ENCODE measurements at places on chromosomes 3 and 15.

DNA sequence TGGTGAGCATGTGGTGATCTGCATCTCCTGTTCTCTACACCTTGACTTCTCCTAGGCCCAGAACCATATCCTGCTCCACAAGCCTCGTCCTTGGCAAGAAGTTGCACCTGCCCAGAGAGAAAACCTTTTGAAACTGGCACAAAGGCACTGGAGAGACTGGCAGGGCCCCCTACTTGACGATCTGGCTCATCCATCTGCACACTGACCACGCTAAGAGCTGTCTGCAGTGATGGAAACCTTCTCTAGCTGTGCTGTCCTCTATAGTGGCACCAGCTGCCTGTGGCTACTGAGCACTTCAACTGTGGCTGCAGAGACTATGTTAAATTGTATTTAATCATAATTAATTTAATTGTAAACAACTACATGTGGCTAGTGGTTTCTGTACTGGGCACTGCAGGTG lies 26.2 kb upstream of the SRP14 start:
- DNase-seq = no peak

DNA sequence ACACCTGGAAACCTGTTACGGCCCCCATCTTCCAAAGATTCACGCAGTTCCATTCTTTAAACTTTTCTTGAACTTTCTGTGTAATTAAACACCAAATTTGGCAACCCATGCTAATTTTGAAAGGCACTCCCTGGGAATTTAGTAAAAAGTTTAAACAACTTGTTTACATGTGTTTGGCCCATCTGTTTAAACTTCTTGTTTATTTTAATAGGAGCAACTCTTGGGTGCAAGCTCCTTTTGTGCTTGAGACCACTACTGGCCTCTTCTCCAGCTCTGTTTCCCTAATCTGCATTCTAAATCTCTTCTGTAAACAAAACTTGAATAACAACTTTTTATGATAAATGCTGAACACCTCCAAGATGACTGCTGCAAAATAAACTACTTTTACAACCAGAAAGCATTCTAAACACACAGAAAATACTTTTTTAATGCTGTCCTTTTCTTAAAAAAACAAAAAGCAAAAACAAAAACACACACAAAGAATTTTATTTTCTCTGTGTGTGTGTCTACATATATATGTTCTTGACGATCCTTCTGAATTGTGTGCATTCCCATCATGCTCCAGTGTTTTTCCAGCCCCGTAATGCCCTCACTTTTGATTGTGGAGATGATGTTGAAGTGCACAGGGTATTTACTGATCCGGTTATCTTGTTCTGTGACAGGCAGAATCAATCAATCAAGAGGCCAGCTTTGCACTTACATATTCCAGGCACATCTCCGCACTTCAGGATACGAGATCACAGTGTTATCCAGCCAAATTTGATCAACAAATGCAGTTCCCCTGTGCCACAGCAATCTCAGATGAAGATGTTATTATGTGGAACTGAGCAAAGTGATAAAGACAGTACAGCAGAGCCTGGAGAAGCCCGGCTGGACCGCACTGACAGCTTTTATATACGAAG lies 416.9 kb downstream of the FOXP1 start:
- no peak for DNase-seq

DNA sequence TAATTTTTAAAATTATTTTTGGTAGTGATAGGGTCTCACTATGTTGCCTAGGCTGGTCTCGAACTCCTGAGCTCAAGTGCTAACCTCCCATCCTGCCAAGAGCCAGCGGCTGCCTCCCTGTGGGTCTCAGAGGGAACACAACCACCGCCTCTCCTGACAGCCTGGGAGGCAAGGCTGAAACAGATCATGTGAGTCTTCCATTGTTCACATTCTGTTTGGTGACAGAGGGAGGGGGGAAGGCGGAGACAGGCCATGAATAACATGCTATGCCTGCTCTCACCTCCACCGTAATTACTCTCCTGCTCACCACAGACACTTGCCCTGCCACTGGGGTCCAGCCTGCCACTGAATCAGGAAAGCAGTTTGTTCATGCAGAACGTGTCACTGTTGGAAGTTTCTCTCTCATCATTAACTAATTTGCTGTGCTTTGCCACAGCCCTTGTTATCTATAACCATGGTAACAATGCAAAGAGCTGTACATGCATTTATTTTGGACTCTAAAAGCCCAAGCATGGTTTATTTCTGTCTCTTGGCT lies 78.4 kb upstream of the RASGRF1 start:
- DNase-seq = peak; percentile 95

DNA sequence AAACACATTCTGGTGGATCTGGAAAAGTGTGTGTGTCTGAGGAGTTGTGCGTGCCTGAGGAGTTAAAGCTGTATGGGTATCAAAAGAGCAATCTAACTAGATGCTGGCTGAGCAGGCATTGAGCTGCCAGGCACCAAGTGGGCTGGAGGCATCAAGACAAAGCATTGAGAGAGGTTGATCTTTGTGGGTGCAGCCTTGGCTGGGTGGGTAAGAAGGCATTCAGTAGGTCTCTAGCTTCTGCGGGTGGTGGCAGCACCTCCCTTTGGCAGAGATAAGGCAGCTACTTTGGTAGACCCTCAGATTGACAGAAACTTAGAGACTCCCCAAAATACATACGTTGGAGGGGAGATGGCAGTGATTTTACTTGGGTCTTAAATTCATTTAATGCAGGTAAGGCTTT lies 15.8 kb upstream of the TMEM212 start:
- DNase-seq = no peak

- no peak for DNase-seq
Measured at GRCh38 chr3:180624714-180625113, 22.8 kb downstream of the TTC14 start.

- no peak for DNase-seq
Measured at GRCh38 chr3:23576379-23576959, 229.3 kb upstream of the UBE2E1 start.

GRCh38 chr3:84442533-84442932 lies 516.3 kb upstream of the CADM2 start:
- no peak for DNase-seq

DNA sequence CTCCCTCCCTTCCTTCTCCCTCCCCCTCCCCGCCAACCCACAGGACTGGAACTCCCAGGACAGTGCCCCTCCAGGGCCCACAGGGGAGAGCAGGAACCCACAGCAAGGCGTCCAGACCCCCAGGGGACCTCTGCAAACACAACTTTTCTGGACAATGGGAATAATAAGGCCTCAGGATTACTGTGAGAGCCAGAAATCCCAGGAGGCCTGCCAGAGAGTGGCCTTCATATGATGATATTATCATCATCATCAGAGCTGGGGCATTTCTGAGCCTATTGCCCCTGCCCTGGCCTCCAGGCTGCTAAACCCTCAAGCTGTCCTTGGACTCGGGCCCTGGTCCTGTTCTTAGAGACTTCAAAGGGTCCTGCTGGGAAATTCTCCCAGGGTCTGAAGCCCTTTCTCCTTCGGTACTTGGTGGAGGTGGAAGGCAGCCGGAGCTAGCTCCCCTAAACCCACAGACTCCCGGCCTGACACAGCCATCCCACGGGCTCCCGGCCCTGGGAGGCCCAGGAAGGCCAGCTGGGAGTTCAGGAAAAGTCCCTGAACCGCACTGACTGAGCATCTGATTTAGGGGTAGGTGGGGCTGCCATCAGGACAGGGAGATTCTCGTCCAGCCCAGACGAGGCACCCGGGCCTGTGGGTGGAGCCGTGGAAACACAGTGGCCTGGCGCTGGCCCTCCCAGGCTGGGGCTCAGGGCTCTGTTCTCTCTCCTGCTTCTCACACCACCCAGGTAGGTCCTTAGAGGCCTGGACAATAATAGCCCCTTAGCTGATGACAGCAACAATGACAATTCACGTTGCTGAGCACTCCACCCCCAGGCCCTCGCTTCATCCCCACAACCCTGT lies 4.9 kb downstream of the CALML4 start:
- DNase-seq = peak; percentile 35

GRCh38 chr3:57876632-57877031 lies 120.5 kb downstream of the SLMAP start:
- DNase-seq = no peak

DNA sequence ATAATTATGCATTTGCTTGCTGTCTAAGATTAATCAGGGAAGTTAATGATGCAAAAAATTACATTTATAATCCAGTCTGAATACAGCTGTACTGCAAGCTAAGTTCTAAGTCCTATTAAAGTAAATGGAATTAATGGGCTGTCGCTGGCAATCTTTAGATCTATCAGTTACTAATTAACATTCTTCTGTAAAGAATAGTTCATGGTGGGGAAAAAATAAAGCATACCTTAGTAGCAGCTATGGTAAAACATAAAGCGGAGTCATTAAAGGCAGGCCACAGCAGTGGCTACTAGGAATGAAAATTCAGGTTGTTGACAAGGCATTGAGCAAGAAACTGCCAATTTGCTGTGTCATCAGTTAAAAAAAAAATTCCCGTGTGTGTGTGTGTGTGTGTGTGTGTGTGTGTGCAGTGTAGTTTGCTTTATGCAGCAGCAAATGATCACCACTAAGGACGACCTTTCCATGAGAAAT lies 129.8 kb downstream of the ZNF385D start:
- DNase-seq = peak; percentile 39

DNA sequence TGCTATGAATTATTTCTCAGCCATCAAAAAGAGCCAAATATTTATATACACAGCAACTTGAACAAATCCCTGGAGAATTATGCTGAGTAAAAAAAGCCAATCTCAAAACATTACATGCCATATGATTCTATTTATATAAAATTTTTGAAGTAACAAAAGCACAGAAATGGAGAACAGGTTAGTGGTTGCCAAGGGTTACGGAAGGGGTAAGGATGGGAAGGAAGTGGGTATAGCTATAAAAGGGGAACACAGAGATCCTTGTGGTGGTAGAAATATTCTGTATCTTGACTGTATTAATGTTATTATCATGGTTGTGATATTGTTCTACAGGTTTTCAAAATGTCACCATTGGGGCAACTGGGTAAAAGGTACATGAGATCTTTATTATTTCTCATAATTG lies 62.3 kb upstream of the ASB14 start:
- no peak for DNase-seq

- DNase-seq = no peak
Measured at GRCh38 chr15:61921093-61921492, 139.2 kb downstream of the VPS13C start.

DNA sequence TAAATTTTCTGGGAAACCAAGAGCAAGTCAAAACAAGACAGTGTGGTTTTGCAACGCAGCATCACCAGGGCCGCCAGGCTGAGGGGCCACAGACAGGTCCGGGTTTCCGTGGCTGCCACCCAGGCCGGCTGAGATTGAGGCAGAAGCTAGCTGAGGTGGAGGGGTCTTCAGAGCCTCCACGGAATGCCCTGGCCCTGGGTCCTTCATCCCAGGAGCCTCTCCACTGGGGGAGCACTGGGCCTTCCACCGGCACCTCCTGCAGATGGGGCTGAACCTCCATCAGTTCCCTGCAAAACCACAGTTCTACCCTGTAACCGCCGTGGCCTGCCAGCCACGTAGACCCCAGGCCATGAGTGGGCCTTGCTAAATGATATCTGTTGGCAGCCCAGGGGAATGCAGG lies 152.7 kb downstream of the CHSY1 start:
- DNase-seq = no peak

GRCh38 chr3:36867810-36868209 lies 77.0 kb downstream of the TRANK1 start:
- peak; percentile 45 for DNase-seq

DNA sequence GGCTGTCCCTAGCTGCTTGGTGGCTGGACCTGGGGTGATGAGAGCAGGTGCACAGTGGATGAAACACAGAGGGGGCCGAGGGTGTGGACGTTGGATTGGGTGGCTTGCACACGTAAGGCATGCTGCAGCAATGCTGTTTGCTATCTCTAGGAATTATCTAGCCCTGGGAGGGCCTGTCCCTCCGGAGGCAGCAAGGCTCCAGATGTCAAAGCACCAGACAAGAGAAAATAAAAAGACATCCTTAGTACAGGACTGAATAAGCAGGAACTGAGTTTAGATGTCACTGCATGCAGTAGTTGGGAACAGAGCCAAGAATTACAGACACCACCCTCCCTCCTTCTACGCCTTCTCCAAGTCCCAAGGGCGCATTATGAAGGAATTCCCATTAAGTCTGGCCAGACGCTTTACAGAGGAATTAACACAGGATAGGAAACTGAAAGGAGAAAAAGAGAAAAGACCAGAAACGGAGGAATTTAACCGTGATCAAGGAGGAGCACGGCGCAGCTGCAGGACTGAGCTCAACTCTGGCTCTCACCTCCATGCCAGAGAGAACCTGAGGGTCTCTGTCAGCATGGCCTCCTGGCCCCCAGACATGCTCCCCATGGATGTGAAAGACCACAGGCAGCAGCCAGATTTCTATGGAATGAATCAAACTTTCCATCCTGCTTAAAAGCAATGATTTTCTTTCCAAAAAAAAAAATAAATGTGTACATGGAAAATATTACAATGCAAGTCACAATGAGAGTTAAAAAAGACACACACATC lies 13.8 kb downstream of the ATP10A start:
- DNase-seq = no peak

GRCh38 chr3:128402319-128402718 lies 64.4 kb downstream of the DNAJB8 start:
- DNase-seq = no peak

GRCh38 chr15:81400640-81401236 lies 26.7 kb upstream of the TMC3 start:
- DNase-seq = peak; percentile 72

DNA sequence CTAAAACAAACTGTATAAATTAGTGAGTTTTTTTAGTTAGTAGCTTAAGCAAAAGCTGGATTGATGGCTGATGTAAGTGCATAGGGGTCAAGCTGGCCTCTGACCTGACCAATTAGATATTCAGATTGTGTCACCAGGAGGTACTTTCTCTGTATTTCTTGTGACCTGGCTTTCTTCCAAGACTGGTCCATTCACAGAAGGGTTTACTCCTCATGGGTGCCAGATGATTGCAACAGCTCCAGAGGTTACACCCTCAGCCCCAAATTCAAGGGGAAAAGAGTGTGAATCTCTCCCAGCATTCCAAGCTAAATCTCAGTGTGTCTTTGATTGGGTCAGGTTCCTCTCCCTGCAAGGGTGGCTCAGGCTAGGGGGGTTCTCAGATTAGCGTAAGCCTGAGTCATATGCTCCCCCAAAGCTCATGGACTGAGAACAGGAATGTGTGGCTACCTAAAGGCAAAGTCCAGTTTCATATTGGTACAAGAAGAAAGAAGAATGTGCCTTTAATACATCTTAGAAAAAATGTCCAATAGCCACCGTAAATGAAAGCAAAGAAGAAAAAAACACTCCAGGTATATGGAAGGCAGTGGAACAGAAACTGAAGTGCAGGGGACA lies 16.5 kb downstream of the PML start:
- DNase-seq = no peak

GRCh38 chr3:73475175-73475574 lies 149.6 kb downstream of the PDZRN3 start:
- DNase-seq = no peak

DNA sequence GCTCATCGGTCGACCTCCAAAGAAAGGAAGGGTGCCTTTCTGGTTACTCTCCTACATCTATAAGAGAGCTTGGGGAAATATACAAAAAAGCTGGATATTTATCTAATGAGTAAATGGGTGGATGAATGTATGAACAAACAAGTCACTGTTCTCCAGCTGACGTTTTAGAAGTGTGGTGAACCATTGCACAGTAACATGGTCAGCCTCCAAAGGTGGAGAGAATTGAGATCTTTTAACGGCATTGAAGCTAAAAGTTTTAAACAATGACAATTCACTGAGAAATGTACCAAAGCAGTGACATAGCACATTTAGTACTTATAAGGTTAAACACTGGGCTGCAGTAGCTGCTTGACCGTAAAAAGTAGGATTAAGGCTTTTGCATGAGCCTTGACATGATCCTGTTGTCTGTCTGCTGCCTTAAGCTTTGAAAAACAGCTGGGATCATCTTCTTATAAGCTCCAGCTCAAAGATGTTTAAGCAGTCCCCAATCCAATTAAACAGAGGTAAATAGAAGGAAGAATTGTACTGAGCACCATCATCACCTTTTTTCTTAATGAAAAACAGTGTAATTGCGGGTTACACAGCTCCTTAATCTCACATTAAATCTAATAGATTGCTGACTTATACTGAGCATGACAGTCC lies 222.9 kb downstream of the WDR72 start:
- DNase-seq = no peak
